Iris pigment epithelial cell (primary cell): ENCODE measurements at places on chromosomes 7 and 10.
A peak's percentile ranks its signal among the peaks of the same experiment; 100 is the strongest.

DNA sequence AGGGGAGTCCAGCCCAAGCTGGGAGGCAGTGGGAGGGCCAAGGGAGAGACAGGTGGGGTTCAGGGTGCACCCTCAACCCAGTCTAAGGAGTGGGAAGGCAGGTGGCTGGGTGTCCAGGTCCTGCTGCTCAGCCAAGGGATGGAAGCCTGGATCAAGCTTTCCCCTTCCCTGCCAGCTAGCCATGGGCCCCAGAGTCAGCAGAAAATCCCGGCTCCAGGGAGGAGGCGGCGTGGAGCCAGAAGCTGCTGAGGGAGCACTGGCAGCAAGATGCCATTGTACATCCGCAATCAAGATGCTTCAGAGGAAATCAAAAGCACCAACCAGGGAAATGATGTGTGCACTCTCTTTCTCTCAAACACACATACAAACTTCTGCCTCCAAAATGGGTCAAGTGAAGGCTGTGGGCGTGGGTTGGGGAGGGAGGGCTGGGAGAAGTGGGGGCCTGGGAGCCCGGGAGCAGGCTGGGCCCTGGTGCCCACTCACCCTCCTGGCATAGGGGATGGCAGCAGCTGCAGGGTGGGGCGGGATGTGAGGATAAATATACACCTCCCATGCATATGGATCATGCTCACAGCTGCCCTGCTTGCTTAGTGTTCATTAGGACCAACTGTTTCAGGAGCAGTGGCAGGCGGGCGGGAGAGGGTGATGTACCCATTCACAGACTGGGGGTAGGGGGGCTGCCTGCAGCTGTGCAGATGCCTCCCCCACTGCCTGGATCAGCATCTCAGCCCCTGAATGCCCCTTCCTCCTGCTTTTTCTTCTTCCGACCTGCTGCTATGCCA, 24.2 kb downstream of the TRIM8 start:
- no peak for DNase-seq

GRCh38 chr7:2601065-2601464, 30.7 kb upstream of the TTYH3 start:
- DNase-seq, result no peak

DNA sequence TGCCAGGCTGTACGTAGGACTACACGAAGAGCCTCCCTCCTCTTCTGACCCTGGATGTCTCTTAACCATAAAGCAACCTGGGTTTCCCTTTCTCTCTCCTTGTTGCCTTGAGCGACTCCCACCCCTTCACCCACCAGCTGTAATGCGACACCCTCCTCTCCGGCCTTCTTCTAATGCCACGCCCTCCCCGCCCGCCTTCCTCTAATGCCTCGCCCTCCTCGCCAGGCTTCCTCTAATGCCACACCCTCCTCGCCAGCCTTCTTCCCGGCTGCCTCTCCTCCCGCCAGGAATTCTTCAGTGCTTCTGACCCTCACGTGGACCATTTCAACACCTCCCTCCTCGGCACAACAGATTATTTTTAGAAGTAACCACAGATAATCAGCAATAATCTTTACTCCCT, 348.5 kb upstream of the SHH start:
- no peak for DNase-seq

GRCh38 chr10:88115407-88115806, 252.0 kb downstream of the PTEN start:
- DNase-seq, result no peak

DNA sequence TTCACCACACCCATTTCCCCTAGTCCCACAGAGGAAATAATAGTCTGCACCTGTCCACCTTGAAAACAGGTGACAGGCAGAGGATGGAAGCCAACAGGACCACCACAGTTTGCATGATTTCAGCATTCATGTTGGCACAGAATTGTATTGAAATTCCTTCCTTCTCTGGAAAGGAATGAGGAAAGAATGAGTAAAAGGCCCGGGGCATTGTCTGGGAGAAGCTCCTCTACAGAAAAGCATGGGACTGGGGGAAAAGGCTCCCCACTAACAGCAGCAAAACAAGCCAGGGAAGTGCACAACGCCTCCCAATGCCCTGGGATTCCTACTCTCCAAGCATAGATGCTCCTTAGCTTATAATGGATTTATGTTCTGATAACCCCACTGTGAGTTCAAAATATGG, 28.5 kb upstream of the TOMM7 start:
- DNase-seq, result no peak

DNA sequence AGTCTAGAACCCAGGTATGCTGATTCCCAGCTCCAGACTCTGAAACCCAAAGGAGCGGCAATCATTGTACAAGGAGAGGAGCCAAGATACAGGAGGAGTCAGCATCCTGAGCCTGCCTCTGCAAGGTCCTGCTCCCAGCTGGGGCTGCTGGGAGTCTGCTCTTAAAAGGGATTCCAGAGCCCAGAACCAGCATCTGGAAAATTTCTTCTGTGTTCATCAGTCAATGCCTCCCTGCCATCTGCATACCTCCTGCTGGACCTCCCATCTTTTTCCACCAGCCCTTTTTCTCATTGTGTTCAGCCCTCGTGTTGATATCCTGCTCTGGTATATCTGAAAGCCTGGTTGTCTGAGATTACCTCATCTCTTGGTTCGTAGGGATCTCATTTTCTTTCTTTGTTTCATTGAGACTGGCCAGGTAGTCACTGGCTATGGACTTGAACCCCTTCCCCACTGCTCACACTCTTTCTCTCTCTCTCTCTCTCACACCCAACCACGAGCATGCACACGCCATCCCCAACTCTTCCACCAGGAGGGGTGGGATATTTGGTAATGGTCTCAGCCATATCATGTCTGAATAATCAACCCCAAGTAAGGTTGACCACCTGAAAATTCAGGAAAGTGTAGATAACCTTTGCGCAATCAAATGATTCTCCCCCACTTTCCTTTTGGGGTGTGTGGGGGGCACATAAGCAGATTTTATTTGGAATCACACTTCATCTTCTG, 608.8 kb downstream of the LRMDA start:
- no peak for DNase-seq

DNA sequence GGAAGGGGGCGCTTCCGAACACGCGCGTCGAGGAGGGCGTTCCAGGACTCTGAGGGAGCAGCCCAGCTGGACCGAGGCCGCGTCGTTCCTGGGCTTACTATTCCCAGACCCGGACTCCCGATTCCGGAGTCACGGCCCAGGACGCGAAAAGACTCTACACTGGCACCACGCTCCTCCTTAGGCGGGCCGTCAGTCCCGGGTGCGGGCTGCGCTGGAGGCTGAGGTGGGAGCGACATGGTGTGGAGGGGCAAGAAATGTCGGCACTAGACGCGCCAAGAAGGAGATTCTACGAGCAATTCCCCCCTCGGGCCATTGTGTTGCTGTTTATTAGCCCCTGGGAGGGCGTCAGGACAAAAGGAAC, 584 bp upstream of the RUNDC3B start:
- peak; percentile 8 for DNase-seq

DNA sequence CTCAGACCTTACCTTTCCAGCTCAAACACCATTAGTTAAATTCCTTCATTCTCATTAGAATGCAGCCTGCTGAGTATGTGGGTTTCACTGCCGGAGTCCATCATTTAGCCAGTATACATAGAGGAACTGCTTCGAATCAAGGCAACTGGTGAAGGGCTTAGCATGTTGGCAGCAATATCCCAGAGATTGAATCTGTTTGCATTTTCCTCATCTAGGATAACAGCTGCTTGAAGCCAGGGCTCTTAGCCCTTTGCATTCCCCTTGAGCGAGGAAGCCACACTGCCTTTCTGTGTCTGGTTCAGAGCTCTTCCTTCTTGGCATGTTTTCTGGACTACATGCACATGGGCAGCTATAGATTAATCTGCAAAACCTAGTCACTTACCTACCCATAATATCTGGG, 14.7 kb downstream of the NODAL start:
- DNase-seq, result no peak

DNA sequence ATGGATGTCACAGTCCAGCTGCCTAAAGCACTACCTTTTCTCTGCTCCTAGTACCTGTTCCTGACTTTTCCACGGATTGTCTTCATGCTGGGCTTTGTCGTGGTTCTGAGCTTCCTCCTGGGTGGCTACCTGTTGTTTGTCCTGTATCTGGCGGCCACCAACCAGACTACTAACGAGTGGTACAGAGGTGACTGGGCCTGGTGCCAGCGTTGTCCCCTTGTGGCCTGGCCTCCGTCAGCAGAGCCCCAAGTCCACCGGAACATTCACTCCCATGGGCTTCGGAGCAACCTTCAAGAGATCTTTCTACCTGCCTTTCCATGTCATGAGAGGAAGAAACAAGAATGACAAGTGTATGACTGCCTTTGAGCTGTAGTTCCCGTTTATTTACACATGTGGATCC, 1.3 kb upstream of the INTS15 start:
- DNase-seq, result no peak

GRCh38 chr10:60797200-60797599, 18.9 kb downstream of the CDK1 start:
- DNase-seq, result no peak

GRCh38 chr10:26242706-26243350, 26.3 kb downstream of the GAD2 start:
- no peak for DNase-seq

- DNase-seq, result no peak
Observed at GRCh38 chr10:98957801-98958200, 277.9 kb downstream of the HPSE2 start.

- peak; percentile 87 for DNase-seq
Observed at GRCh38 chr7:117227091-117227490, 95.8 kb downstream of the WNT2 start.

DNA sequence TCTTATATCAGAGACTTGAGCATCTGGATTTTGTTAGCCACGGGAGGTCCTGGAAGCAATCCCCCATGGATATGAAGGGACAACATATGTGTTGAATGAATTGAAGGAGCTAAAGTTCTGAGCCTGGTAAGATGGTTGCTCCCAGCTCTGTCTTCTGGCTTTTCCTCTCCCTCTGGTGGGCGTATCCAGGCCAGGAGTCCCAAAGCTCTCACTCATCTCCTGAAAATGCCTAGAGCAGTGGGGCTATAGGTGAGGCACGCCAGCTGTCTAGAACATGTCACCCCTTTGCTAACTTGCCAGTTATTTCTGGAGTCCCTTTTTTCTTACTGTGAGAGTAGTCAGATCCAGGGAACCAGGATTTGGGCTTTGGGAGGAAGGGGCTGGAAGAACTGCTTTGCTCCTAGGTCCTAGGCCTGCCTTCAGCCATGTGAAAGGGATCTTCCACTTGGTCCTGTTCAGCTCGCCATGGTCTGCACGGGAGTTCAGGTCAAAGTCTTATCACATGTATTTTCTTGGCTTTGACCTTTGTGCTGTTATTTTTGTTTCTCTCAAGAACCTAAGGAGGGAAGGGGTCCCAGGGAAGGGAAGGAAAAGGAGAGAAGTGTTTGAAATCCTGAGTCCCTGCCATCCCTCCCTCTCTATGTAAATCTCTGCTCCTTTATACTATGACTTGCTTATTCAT, 73.6 kb downstream of the MINPP1 start:
- DNase-seq, result no peak

GRCh38 chr10:81871558-81871957, 3.4 kb upstream of the NRG3 start:
- no peak for DNase-seq

DNA sequence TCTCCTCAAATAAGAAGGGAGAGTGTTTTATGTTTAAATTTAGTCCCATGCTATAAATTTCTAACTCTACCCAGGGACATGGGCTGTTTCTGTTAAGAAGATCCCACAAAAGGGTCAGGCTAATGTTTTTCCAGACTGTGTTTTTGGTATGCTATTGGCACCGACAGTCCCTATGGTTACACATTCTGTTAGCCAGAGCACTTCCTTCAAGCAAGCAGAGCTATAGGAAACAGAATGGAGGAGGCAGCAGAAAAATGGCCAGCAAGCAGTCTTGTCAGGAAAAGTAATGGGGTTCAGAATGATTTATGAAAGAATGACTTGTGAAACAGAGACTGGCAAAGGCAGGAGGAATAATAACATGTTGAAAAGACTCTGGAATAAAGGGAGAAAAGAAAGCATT, 44.8 kb upstream of the PHYHIPL start:
- no peak for DNase-seq

DNA sequence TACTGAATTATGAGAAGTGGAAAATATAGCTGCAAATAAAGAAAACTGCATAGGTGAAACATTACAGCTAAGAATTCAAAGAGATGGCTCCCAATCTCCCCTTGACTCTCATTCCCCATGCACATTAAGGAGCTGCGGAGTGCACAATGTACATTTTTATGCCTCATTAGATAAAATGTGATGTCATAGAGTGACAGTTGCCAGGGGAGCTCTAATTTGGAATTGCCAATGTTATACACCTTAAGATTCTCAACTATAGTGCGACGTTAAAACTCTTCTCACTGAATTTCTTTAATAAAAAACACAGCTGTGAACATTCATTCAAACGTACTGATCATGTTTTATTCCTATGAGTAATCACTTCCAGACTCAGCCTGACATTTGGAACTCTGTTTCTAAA, 386.9 kb upstream of the CELF2 start:
- DNase-seq, result no peak

DNA sequence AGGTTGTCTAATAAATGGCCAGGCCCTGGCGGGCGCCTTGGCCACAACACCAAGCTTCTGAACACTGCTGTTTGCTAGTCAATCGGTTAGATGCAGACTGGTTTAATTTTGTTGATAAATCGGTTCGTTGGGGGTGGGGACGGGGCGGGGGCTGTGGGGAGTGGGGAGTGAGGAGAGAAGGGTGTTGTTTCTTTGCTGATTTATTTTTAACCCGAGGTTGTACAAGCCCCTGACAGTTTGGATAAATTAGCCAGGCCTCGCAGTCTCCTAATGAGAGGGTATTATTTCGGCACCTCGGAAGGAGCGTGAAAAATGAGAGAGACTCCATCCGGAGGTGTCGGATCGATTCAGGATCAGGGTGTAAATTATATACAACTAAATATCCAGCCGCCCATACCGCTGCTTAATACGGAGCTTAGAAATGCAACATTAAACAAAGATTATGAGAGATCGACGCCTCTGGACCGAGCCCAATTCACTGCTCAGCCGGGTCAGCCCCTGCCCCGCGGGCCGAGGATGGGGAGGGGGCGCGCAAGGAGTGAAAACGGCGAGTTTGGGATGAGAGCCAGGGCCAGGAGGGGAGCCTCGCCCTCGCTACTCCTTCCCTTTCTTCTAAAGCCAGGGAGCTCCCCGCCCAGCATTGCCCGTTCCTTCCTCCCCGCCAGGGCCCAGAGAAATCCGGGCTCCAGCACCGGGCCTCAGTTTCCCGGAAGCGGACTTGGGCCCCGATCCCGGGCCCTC, 8.0 kb downstream of the UNCX start:
- no peak for DNase-seq

GRCh38 chr7:11540271-11540761, 291.7 kb downstream of the THSD7A start:
- peak; percentile 74 for DNase-seq
